ENCODE measurements at places on chromosomes 12 and 14.

DNA sequence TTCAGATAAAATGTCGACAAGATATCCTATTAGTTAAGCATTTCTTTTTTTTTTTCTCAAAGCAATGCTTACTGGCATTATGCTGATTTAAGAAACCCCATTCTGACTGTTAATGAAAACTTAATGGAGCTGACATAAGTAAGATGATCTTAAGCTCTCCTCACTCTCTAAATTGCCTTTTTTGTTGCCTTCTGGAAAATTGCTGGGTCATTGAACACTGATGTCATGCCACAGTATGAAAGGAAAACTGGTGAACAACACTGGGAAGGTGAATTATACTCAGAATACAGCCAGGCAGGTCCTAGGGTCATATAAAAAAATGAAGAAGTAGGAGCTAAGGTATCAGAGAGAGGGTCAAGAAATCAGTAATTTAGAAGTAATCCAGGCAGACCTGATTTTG lies 179.9 kb downstream of the BTG1 start:
- no peaks in the 10 kb centered on the region for H3K27me3 ChIP-seq
- no peak overlapping the region for H3K4me3 ChIP-seq
- H3K4me1 ChIP-seq: no peaks in the 10 kb centered on the region
- no peak for DNase-seq

- no peaks in the 10 kb centered on the region for H3K4me1 ChIP-seq
- no peak overlapping the region for H3K27ac ChIP-seq
- no peaks in the 10 kb centered on the region for H3K27me3 ChIP-seq
- H3K36me3 ChIP-seq: no peaks in the 10 kb centered on the region
Measured at GRCh38 chr12:31002999-31003398, 70.7 kb upstream of the DDX11 start.

- no peaks in the 10 kb centered on the region for H3K36me3 ChIP-seq
- H3K4me1 ChIP-seq: no peaks in the 10 kb centered on the region
- no peak overlapping the region for H3K27ac ChIP-seq
- no peak overlapping the region for H3K4me3 ChIP-seq
- H3K27me3 ChIP-seq: no peaks in the 10 kb centered on the region
- DNase-seq: no peak
Measured at GRCh38 chr14:24259282-24260025, 3.5 kb downstream of the TGM1 start.

GRCh38 chr12:3571323-3571722 lies 80.3 kb downstream of the PRMT8 start:
- H3K27me3 ChIP-seq: no peaks in the 10 kb centered on the region
- no peak for DNase-seq
- H3K27ac ChIP-seq: no peak overlapping the region
- no peaks in the 10 kb centered on the region for H3K4me1 ChIP-seq
- H3K36me3 ChIP-seq: no peaks in the 10 kb centered on the region

GRCh38 chr14:102249041-102249440 lies 55.9 kb downstream of the MOK start:
- DNase-seq: no peak
- no peaks in the 10 kb centered on the region for H3K27me3 ChIP-seq
- no peaks in the 10 kb centered on the region for H3K36me3 ChIP-seq
- H3K4me3 ChIP-seq: no peak overlapping the region
- H3K4me1 ChIP-seq: no peaks in the 10 kb centered on the region

DNA sequence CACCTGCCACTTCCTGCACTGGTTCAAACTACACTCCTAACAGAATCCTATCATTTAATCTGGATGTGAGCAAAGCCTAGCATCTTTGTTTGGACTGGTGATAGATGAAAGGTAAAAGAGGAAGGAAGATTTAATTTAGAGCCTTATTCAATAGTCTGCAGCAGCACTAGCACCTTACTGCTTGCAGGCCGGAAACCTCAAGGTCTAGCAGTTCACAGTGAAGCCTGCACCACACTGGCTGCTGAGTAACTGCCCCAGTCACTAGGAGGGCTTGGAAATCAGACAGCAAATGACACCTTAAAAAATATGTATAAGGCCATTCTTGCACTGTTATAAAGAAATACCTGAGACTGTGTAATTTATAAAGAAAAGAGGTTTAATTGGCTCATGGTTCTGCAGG lies 358.0 kb downstream of the DAD1 start:
- no peak for DNase-seq
- no peaks in the 10 kb centered on the region for H3K27me3 ChIP-seq
- H3K27ac ChIP-seq: no peak overlapping the region
- H3K4me1 ChIP-seq: no peaks in the 10 kb centered on the region
- H3K36me3 ChIP-seq: no peaks in the 10 kb centered on the region

DNA sequence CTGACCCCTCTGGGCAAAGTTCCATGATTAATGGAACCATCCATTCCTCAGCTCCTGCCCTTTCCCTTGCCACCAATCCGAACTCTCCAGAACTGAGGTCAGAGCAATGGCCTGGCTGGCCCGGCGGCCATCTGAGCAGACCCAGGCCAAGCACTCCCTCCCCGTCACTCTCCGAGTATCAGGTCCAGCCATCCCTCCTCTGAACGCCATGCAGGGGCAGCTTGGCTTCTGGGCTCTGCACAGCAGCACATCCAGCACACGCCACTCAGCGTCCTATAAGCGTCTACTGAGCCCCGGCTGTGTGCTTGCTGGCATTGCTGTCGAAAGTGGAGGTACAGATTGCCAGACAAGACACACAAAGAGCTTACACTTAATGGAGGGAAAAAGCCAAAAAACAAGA lies 34.3 kb upstream of the VWF start:
- H3K4me3 ChIP-seq: no peak overlapping the region
- no peaks in the 10 kb centered on the region for H3K27me3 ChIP-seq
- no peaks in the 10 kb centered on the region for H3K4me1 ChIP-seq
- no peaks in the 10 kb centered on the region for H3K36me3 ChIP-seq

DNA sequence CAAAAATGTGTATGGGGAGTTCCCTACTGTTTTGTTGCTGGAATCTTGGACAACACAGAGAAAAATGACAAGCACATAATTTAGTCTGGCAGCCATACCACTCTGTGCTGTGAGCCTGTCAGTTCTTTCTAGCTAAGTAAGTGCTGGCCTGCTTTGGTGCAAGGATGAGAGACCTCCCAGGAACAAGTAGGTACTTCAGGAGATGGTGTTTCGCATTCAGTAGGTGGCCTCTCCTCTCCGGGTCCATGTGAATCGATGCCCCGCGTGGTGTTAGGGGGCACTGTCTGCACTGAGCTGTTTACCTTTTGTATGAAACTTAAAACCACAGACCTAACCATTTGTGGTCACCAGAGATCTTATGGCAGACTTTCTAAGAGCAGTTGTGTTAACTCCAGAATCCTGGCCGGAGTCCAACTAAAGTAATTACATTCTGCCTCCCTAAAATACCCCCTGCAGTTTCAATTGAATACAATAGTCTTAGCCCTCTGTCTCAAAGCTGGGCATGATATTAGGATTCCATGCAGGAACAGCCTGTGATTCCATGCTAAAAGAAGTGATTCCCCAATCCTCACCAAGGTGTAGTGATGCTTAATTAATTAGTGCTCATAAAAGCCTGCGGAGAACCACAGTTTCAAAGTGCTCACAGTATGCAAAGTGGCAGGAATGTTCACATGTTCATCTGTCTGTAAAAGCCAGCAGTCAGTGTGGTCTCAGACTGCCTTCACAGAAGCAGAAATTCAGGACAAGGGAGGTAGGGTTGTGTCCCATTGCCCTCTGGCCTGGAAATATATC lies 64.2 kb downstream of the LLPH start:
- no peak overlapping the region for H3K27ac ChIP-seq
- no peaks in the 10 kb centered on the region for H3K4me1 ChIP-seq
- DNase-seq: no peak
- no peaks in the 10 kb centered on the region for H3K27me3 ChIP-seq
- H3K4me3 ChIP-seq: no peak overlapping the region

DNA sequence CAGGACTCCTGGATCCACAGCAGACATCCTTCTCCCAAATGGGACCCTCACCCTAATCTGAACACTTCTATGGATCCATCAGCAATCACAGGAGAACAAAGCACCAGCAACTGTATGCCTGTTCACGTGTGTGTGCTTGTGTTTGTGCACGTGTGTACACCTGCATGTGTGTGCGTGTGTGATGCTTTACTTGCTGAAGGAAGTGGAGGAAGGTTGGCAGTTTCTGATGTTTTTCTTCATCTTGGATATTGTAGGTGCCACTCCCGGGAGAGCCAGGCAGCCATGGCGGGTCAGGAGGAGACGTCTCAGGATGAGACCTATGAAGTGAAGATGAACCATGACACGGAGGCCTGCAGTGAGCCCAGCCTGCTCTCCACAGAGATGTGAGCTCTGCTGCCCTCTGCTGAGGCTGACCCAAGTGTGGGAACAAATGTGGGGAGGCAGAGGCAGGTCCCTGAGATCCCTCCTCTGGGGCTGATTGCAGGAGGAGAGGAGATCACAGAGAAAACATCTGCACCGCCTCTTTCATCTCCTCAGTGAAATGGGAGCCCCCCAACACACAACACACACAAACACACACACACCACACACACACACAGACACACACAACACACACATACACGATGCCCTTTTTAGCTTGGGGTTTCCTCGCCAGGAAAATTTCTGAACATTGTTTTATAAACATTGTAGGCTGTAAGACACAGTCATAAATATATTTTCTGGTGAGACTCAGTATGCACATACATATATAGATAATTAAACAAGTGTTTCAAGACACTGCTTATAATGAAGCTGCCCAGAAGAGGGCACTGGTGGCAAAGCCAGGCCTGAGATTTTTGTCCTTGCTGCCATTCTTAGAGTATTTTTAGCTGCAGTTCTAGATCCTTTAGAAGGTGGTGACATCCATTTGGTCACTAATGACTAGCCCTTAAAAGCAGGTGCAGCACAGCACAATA lies 112.2 kb upstream of the FKBP4 start:
- no peaks in the 10 kb centered on the region for H3K36me3 ChIP-seq
- no peaks in the 10 kb centered on the region for H3K4me1 ChIP-seq
- H3K27me3 ChIP-seq: no peaks in the 10 kb centered on the region
- no peak overlapping the region for H3K27ac ChIP-seq
- no peak overlapping the region for H3K4me3 ChIP-seq
- DNase-seq: no peak

- no peaks in the 10 kb centered on the region for H3K27me3 ChIP-seq
- no peak overlapping the region for H3K27ac ChIP-seq
- H3K4me3 ChIP-seq: no peak overlapping the region
Measured at GRCh38 chr12:614411-614970, 48.8 kb downstream of the NINJ2 start.

- no peaks in the 10 kb centered on the region for H3K27me3 ChIP-seq
- no peaks in the 10 kb centered on the region for H3K36me3 ChIP-seq
- no peaks in the 10 kb centered on the region for H3K4me1 ChIP-seq
- no peak overlapping the region for H3K27ac ChIP-seq
- H3K4me3 ChIP-seq: no peak overlapping the region
- DNase-seq: no peak
Measured at GRCh38 chr12:112183141-112184021, 58.0 kb downstream of the TRAFD1 start.

All from right lobe of liver (tissue), 6 donors.